Caki2 (cell line): ENCODE measurements at places on chromosomes 3 and 15. TPM values are rescaled to one million over a fixed set of nuclear protein-coding genes. Genes with fewer than 3 reads are reported as not detected.

DNA sequence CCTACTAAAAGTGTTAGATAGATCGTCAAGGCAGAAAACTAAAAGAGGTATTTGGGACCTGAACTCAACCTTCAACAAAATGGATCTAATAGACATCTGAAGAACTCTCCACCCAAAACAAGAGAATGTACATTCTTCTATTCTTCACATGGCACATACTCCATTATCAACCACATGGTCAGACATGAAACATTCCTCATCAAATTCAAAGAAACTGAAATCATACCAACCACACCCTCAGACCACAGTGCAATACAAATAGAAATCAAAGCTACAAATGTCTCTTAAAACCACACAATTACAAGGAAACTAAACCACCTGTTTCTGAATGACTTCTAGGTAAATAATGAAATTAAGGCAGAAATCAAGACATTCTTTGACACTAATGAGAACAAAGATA is 984.1 kb upstream of the GBE1 start:
- no peak for DNase-seq

- DNase-seq: no peak
Observed at GRCh38 chr15:60764408-60764963, 285.5 kb upstream of the ICE2 start.

GRCh38 chr15:92288755-92289154 is 104.9 kb upstream of the ST8SIA2 start:
- no peak for DNase-seq

GRCh38 chr3:172692751-172693338 is 18.0 kb downstream of the NCEH1 start:
- no peak for DNase-seq

IL20RB gene
- 1.0 and 2.8 TPM in 2 replicates for total RNA-seq

FOXB1 gene
- total RNA-seq: not detected in 2 replicates

GALNT15 gene
- not detected in 2 replicates for total RNA-seq

DNA sequence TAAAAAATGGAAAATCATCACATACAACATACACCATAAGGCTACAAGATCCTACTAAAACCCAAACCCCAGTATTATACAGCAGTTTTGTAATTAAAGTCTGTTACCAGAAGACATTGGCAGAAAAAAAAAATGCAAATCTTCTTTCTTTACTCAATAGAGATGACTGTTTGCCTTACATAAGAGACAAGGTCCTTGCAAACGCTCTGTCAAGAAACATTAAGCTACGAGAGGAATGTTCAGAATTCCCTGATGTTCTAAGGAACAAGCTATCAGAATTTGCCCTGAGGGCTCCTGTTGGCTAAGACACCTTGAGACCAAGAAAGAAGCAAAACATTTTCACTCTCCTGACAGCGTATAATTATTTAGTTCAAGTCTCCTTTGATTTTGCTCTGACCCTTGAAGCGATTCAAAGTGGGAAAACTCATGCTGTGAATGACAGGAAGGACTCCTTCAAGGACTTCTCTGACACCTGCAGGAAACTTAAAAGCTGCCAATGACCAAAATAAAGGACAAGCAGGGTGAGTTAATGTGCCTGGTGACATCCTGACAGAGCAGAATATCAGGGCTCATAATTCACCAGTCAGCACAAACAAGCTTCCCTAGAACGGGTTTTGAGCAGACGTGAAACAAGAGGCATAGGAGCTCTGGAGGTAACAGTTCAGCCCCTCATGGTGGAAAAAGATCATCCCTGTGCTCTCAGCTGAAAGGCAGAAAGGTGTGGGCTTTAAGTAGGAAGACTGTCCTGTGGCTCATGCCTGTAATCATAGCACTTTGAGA is 2.5 kb downstream of the SCAMP2 start:
- DNase-seq: no peak

APOD gene
- not detected in 2 replicates for total RNA-seq

GRCh38 chr3:172129498-172129849 is 90.1 kb downstream of the FNDC3B start:
- DNase-seq: no peak

GRCh38 chr15:89369341-89369947 is 34.8 kb upstream of the POLG start:
- no peak for DNase-seq

CLRN1 gene
- total RNA-seq: not detected in 2 replicates

GRCh38 chr3:38487323-38487722 is 8.8 kb upstream of the EXOG start:
- no peak for DNase-seq

DNA sequence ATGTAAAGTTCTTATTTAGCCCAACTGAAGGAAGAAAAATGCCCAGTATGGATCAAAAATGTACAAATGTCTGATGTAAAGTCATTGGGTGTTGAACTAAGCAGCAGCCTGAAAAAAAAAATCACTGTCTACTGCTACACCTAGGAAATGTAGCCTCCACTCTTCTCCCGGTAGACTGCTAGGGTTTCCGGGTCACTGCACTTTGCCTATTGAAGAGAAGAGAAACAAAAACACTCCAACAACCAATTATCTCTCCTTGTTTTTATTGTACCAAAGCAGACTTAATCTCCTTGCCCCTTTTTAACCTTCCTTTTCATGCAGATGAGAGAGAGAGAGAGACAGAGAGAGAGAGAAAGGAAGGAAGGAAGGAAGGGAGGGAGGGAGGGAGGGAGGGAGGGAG is 140.2 kb upstream of the SETMAR start:
- no peak for DNase-seq

GRCh38 chr3:13016083-13016720 is 57.0 kb downstream of the IQSEC1 start:
- no peak for DNase-seq

GRCh38 chr3:7897655-7898054 is 604.0 kb upstream of the LMCD1 start:
- no peak for DNase-seq

RHOA gene
- 417 and 435 TPM in 2 replicates for total RNA-seq

DNA sequence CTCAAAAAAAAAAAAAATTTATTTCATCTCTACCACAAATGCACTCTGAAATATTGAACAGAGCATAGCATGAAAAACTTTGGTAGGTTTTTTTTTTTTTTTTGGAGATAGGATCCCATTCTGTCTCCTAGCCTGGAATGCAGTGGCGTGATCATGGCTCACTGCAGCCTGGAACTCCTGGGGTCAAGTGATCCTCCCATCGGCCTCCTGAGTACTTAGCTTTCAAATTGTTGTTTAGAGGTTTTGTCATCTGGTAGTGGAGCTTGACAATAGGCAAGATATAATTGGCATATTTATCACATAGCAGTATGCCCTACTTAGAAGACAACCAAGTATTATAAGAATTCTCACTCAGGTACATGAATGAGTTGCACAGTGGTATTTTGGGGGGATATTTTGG is 234.2 kb upstream of the ST8SIA2 start:
- no peak for DNase-seq

FOXL2NB gene
- total RNA-seq: 0.78 and 1.4 TPM in 2 replicates

GRCh38 chr15:75570126-75570845 is 8.8 kb downstream of the PTPN9 start:
- DNase-seq: no peak

KPNA1 gene
- 43.0 and 50.8 TPM in 2 replicates for total RNA-seq

DNA sequence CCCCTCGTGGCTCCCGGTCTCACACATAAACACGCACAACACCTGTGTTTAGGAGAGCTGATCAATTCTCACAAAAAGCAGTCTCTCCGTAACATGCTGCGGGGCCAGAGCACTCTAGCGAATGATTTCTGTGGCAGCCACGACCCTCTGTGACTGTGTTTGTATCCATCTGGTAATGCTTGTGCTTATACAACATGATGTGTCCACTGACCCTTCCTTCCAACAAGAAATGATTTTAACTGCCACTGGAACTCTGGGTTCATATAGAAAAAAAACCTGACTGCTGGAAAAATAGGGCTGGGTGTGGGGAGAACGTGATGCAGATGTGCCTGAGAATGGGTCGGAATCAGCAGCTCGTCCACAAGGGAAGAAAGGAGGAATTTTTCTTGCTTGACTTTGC is 410.2 kb downstream of the GAP43 start:
- no peak for DNase-seq
